ENCODE measurements at places on chromosomes 12 and 14.
A peak's percentile ranks its signal among the peaks of the same experiment; 100 is the strongest.

- no peak for DNase-seq
Observed at GRCh38 chr12:64729909-64730587, 29.2 kb downstream of the GNS start.

DNA sequence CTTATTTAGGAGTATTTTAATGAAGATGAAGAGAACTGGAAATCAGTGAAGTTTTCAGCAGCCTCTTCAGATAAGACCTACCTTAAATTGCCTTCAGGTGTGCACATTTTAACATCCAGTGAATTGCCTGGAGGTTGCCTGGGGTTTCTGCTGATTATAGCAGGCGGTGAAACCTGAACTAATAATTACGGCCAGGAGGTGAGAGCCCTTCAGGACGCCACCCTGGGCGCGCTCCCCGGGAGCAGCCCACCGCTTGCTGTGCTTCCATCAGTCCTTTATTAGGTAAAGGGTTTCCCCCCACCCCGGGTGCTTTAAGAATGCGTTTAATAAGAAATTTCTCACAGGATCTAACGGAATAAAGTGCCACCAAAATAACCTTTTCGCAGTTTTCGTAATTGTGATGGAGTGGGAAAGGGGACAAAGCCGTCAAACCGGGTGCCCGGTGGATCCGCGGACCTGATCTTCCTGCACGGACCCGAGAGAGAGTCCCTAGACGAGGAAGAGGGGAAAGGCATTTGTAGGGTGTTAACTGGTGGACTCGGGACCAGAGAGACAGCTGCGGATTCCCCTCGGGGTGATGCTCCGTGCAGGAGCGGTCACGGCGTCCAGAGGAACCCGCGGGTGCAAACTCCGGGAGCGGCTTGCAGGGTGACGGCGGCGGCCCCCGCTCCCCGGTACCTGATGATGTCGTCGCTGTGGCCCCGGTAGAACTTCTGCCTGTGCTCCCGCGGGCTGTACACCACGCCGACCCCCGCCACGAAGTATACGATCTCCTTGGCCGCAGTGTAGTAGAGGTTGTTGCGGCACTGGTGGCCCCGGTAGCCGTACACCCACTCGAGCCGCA lies 902 bp downstream of the EML5 start:
- DNase-seq: no peak

- no peak for DNase-seq
Observed at GRCh38 chr12:51749206-51749985, 99.1 kb downstream of the FIGNL2 start.

- no peak for DNase-seq
Observed at GRCh38 chr14:101838476-101838875, 77.0 kb downstream of the PPP2R5C start.

GRCh38 chr12:129911428-129912049 lies 7.7 kb upstream of the TMEM132D start:
- peak; percentile 8 for DNase-seq

GRCh38 chr12:32603071-32603470 lies 76.0 kb upstream of the DNM1L start:
- DNase-seq: no peak

- peak; percentile 29 for DNase-seq
Observed at GRCh38 chr14:61326847-61327246, 5.5 kb downstream of the PRKCH start.

- no peak for DNase-seq
Observed at GRCh38 chr12:57618966-57619433, 7.8 kb downstream of the ARHGEF25 start.

GRCh38 chr14:60647081-60647836 lies 2.0 kb downstream of the SIX1 start:
- no peak for DNase-seq

DNA sequence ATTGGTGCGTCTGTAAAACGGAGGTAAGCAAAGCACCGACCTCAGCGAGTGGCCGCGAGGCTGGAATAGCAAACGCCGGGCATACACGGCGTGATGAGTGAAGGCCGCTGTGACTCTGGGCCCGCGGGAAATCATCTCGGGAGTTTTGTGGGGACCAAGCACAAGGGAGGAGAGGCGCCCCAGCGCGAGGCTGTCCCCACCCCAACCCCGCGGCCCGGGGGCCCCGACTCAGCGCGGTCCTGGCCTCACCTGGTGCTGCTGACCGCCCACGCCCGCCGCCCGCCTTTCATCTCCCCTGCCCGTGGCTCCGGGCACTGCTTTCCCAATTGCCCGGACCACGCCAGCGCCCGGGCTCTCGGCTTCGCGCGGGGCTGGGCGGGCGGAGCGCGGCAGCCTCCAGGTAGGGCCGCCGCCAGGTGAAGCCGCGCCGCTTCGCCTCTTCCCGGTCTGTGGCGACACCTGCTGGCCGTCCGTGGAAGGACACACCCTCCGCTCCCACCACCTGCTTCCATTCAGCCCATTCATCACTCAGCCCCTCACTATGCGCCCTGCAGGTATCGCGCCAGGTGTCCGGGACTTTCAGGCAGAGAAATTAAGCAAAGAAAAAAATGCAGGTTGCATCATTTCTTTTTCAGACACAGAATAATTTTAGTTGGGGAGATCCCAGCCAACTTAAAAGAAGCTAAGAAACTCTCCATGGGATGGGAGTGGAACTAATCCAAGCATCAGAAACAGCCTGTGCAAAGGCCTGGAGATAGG lies 360.4 kb downstream of the MED13L start:
- no peak for DNase-seq

DNA sequence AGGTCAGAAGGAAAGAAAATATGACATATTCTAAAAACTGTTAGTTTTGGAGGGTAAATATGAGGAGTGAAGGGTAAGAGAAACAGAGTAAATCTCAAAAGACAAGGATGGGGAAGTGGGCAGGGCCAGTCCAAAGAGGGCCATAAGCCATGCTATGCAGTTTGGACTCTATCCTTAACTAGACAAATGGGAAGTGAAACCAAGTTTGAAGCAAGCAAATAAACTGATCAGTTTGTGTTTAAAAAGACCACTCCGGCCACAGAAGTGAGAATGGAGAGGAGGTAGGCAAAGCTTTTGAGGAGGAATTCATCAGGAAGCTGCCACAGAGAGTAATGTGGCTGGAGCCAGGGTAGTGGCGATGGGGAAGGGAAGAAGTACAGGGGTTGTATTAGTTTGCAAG lies 37.5 kb upstream of the DAAM1 start:
- no peak for DNase-seq

DNA sequence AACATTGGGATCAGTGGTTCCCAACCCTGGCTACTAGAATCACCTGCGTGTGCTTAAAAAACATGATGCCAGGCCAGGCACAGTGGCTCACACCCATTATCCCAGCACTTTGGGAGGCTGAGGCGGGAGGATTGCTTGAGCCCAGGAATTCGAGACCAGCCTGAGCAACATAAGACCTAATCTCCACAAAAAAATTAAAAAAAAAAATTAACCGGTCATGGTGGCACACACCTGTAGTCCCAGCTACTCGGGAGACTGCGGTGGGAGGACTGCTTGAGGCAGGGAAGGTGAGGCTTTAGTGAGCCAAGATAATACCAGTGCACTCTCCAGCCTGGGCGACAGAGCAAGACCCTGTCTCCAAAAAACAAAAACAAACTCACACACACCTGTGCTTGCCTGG lies 2.0 kb downstream of the KCTD10 start:
- no peak for DNase-seq

GRCh38 chr14:91356181-91356763 lies 61.3 kb downstream of the CCDC88C start:
- DNase-seq: no peak

GRCh38 chr12:11886339-11886738 lies 184.4 kb upstream of the BCL2L14 start:
- DNase-seq: no peak

DNA sequence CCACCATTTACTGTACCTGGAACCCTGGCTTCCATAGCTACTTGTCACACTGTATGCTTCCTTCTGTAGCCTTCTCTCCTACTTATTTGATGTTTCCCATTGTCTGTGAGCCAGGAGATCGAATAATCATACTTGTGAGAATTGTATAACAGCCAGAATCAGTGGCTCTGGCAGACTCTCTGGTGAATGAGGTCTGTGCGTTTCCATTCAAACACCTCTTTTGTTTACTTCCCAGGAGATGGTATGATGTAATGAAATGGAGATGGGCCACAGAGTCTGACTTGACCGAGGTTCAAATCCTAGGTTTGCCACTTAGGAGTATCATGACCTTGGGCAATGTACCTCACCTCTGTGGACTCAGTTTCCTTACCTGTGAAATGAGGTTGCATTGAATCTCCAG lies 35.7 kb upstream of the CLMN start:
- no peak for DNase-seq

- DNase-seq: peak; percentile 40
Observed at GRCh38 chr12:122888232-122888752, 7.6 kb downstream of the VPS37B start.

- DNase-seq: no peak
Observed at GRCh38 chr12:116794725-116795124, 56.6 kb downstream of the RNFT2 start.

GRCh38 chr14:24132061-24132685 lies 1.7 kb downstream of the FITM1 start:
- no peak for DNase-seq

- DNase-seq: no peak
Observed at GRCh38 chr12:53069621-53070410, 9.4 kb downstream of the SPRYD3 start.

- no peak for DNase-seq
Observed at GRCh38 chr12:62738105-62738504, 196.8 kb downstream of the PPM1H start.

GRCh38 chr12:10101648-10102220 lies 2.9 kb upstream of the CLEC1A start:
- DNase-seq: no peak

DNA sequence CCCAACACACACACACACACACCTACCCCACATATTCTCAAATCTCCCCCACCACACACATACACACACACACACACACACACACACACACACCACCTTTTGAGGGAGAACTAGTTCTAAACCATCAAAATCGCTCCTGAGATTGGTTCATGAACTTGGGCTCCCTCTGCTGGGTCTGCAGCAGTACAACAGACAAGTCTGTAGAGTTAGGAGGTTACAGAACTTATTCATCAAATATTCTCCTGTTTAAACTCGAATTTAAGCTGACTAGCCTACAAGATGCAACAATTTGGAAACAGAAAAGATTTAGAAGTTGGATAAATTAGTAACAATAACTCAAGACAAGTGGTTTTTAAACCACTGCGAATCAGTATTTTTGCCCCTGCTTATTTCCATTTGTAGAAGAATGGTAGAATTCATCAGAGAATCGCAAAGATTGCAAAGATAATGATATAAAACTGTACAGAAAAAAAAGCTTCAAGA lies 136.4 kb upstream of the USP15 start:
- peak; percentile 12 for DNase-seq

DNA sequence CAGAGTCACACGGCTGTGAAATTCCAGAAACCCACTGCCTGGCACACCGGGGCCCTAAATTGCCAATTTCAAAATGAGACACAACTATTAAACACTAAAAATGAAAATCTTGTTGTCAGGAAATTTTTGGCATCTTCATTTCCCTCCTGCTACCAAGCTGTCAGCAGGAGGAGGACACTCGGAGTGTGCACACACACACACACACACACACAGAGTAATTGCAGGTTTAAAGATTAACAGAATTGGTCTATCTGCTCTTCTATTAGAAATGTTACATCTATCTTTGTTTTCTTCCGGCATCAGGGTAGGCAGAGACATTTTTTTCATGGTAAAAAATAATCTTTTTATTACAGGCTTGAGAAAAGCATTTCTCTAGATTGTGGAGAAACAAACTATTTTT lies 314.2 kb downstream of the EGLN3 start:
- DNase-seq: no peak

DNA sequence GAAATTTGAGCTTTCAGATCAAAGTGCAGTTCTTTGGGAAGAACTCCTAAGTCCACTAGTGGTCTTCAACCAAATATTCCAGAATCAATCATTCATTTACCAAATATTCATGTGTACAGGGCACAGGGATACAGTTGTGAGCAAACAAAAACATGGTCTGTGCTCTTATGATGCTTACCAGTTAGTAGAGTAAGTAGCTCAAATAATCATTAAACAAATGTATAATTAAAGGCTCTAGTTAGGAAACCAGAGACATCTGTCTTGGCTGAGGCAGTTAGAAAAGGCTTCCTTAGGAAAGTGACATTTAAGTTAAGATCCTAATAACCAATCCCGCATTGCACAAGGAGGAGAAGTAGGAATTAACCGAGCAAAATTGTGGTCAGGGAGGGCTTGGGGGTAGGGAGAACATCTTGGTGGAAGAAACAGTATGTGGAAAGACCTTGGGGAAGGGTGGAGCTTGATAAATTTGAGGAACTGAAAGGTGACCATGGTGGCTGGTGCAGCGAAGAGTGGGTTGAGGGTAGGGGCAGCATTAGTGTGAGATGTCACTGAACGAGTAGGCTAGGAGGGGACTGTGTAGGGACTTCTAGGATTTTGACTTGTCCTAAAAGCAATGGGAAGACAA lies 40.0 kb downstream of the PEBP1 start:
- no peak for DNase-seq

DNA sequence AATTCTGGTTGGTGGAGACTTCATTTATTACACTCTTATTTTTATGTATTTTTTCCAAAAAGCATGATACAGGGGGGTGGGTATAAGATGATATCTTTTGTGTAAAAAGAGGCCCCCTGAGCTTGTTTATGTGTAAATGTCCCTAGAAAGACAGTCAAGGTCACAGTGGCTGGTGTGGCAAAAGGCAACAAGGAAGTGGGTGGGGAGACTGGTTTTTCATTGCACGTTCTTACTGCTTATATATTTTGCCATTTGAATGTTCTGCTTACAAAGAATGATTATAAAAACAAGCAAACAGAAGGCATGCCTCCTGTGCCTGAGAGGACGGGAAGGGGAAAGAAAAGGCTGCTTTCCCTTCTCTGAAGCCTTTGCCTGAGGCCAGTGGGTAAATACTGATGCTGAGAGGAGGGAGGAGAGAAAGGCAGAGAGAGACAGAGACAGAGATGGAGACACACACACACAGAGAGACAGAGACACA lies 24.1 kb upstream of the ADIPOR2 start:
- DNase-seq: no peak

GRCh38 chr12:39329018-39329417 lies 113.9 kb downstream of the KIF21A start:
- DNase-seq: no peak
